ENCODE measurements at places on chromosomes 12 and 14.

GRCh38 chr12:30965613-30965985, 39.1 kb downstream of the TSPAN11 start:
- no peak for DNase-seq

- no peak for DNase-seq
Observed at GRCh38 chr12:123134826-123135225, 16.1 kb downstream of the PITPNM2 start.

DNA sequence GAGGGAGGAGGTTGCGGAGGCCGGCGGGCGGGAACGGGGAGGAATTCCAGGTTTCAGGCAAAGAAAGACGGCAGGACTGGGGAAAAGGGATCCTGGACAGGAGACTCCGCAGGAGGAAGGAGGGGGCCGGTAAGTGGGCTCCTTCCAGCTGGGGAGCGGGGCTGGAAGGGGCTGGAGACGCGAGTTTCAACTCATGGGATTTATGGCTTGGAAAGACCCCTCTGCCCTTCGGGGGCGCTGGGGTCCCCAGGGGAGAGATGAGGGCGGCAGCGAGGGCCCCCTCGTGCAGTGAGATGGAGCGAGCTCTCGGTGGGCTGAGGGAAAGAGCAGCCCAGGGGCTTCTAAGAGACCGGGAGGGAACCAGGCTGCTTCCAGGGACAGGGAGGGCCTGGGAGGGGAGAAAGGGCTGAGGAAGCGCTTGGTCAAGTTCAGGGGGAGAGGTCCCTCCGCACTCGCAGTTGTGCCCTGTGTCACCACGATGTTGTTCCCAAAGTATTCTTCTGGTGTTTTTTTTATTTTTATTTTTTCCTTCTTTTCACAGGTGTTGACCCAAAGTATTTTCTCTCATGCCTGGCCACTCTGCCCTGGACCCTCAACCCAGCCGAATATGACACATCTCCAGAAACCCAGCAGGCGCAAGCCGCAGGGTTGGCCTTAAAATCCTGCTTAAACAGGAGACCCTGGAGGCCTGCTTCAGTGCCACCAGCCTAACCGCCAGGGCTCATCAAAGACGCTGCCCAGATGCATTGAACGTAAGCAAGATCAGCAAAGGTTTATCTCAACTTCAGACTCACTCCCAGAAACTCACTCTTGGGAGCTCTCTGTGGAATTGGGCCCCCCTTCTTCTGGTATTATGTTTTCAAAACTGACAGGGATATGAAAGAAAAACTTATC, 16.1 kb downstream of the TNFAIP2 start:
- DNase-seq = no peak

DNA sequence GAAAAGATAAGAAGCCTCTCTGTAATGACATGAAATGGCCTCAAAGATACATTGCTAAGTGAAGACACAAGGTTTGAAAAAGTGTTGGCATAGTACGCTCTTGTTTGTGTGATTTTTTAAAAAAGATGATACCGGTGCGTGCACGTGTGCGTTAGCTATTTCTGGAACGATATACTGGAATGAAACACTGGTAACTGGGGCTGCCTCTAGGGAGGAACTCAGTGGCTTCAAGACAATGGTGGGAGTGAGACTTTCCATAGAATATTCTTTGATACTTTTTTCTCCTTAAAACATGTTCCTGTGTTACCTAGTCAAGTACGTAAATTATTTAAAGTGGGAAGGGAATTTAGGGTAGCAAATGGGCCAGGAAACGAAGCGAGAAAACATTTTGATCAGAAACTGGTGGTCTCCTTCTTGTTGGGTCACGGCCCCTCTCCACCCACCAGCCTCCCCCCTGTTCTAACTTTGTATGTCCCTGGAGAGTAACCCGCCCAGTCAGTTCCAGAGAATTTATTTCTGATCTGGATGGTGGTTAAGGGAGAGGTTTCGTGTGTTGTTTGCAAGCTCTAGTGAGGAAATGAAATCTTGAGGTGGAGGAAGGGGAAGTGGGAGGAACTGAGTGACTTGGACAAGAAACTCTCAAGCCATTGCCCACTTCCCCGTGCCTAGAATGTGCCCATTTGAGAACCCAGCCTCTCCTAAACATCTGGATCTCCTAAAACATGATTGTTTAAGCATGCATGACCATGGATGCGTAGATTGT, 6.6 kb downstream of the FGF6 start:
- DNase-seq = no peak

DNA sequence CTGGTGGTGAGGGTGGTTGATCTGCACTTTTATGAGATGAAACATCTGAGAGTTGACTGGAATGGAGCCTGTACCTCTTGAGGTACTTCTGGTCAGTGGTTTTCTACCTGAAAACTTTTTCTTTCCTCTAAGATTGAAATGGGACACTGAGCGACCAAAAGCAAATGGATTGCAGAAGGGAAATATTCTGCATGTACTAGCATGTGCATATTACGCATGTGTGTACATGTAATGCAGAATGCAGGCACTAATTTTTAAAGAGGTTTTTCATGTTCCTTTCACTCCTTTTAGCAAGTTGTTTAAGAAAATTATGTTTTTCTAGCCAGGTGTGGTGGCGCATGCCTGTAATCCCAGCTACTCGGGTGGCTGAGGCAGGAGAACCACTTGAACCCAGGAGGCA, 28.7 kb upstream of the EID3 start:
- no peak for DNase-seq

GRCh38 chr12:101732318-101732717, 6.9 kb downstream of the SYCP3 start:
- DNase-seq = no peak

GRCh38 chr12:113298472-113298817, 36.5 kb downstream of the SLC8B1 start:
- no peak for DNase-seq

- no peak for DNase-seq
Observed at GRCh38 chr12:59185295-59185694, 265.0 kb upstream of the LRIG3 start.

GRCh38 chr12:16454481-16454880, 107.0 kb downstream of the MGST1 start:
- no peak for DNase-seq

- DNase-seq = no peak
Observed at GRCh38 chr12:11749943-11750690, 100.6 kb downstream of the ETV6 start.

DNA sequence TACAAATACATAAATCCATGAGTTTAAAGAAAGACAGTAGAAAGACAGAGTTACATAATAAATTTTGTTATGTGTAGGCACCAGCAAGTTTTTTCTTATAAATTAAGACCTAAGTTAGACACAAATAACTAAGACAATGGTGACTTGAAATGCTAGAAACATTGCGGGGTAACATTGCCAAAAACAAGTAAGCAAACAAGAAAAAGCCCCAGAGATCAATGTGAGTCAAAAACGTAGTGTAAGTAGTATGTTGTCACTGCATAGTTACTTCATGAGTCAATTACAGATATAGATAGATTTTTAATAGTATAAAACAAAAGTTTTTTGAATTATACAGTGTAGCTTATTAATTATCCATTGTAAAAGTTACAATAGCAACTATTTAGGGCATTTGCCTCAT, 83.4 kb downstream of the CNTN1 start:
- DNase-seq = no peak

GRCh38 chr12:132390287-132391076, 61.1 kb upstream of the GALNT9 start:
- no peak for DNase-seq

GRCh38 chr12:6559500-6559899, 3.7 kb upstream of the IFFO1 start:
- no peak for DNase-seq

- DNase-seq = no peak
Observed at GRCh38 chr14:99678198-99678597, 5.9 kb upstream of the CYP46A1 start.

DNA sequence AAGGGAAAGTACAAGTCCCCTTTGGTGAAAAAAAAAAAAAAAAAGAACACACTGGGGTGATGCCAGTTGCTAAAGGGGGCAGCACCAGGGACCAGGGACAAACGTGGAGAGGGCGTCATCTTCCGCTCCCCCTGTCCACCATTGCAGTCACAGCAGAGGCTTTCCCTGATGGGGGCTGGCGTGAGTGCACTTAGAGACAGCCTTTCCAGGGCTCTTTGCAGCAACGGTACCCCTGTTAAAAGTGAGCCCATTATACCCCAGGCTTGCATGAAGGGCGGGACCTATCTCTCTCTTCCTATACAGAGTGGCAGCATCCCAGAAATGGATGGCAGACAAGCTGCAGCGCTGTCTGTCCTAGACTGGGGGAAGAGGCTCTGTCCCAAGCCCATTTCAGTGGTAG, 155.0 kb downstream of the KCNK10 start:
- no peak for DNase-seq

GRCh38 chr12:2457215-2457932, 337.4 kb upstream of the FKBP4 start:
- DNase-seq = no peak

Data from keratinocyte (primary cell).